ENCODE measurements at places on chromosomes 5 and 9.

DNA sequence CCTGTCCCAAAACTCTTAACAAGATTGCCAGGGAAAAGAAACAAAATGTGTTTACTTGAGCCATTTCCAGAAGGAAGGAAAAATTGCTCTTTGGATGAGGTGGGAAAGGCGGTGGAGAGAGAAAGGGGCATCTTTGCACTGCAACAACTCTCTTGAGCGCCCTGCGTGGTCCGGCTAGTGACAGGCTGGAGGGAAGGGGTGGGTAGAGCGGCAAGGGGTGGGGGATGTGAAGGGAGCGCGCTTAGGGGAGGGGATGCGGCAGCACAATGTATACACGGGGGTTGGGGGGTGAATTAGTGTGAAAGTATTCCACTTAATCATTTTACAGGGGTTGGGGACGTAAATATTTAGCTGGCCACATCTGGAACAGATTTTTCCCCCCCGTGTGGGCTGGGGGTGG is 1.3 kb downstream of the FGF10 start:
- ATAC-seq, result no peak

GRCh38 chr9:91489361-91489899 is 65.8 kb upstream of the NFIL3 start:
- ATAC-seq, result peak; percentile 56

GRCh38 chr9:89442981-89443814 is 54.7 kb downstream of the SEMA4D start:
- ATAC-seq, result no peak

- ATAC-seq, result no peak
Observed at GRCh38 chr9:132027752-132028663, 51.7 kb downstream of the MED27 start.

DNA sequence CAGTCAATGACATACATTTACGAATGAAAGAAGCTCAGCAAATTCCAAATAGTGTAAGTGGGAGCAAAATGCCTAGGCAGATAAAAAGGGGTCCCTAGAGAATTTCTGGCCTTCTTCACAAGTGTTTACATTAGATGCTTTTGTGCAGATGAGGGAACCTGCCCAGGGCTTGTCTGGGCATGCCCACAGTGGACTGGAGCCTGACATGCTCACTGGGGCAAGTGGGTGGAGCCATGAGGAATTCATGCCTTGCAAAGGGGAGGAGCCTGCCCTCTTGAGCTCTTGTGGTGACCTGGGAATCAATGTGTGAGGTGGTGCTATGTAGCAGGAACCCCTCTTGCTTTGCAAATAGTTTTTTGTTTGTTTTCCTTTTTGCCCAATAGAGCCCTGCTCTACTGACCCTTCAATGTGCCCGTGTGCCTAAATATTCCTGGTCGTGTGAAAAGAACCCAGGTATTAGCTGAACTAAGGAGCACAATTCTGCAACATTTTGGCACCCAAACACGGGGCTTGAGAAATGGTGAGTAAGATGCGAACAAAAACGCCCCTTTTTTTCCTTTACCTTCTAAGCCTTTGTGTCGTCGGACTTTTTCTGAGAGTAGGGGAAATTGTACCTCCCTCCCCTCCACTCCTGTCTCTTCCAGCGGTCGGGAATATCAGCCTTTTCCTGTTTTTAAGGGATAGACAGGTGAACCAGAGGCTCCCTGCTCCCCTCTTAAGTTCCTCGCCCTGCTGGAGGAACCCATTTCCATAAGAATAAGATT is 433.8 kb upstream of the CDH9 start:
- ATAC-seq, result peak; percentile 57

DNA sequence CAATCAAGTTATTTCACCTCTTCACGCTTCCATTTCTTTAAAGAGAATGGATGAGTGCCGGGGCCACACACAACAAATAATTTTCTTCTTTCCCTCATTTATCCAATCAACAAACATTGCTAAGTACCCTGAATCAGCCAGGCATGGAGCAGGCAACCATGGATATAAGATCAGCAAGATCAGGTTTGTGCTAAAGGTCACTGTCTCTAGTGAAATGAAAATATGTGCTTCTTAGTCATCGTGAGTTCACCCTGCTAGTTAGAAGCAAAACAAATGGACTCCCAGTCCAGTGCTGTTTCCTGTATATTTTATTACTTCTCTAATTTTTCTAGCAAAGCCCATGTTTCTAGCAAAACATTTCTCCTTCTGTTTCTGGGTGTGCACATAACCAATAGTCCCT is 629.2 kb downstream of the BNC2 start:
- no peak for ATAC-seq

DNA sequence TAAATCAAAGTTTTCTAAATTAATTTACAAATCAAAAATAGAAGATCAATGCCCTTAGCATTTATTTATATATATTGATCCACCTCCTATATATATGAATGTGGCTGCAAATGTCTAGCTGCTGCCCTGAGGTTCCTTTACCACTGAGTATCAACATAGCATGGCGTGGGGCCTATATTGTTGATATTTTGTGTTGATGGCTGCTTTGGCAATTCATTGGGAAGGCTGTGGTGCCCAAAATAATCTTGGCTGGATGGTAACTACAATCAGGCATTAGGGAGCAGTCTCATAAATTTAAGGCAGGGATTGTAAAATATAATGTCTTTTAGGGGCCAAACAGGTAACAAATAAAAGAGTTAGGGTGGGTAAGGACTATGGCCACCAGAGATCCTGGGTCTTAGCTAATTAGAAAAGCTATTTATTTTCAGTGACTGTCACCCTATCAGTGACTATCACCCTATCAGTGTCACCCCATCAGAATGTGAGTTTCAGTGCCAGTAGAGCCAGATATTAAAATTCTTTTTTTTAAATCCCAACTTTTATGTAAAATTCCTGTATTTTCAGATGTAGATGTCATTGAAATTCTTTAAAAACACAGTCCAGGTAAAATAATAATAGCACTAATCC is 190.7 kb upstream of the PCSK5 start:
- ATAC-seq, result no peak

DNA sequence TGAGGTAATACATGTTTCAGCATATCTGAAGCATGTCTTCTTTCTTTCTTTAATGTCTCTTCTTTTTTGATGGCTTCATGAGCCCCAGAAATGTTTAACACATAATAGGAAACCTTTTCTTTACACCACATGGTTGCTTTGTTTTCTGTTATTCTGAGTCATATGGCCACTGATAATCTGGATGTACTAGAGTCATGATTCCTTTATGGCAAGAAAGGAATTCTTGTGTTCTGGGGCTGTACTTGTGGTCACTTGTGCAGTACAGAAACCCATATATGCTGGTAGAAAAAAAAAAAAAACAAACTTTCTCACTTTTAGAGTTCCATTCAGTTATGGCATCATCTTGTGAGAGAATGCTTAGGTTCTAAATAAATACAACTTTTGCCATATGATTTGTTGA is 1669.3 kb upstream of the CDH9 start:
- ATAC-seq, result no peak

GRCh38 chr9:14441115-14441514 is 127.2 kb upstream of the NFIB start:
- no peak for ATAC-seq

GRCh38 chr9:19451240-19452087 is 42.7 kb downstream of the ACER2 start:
- no peak for ATAC-seq

DNA sequence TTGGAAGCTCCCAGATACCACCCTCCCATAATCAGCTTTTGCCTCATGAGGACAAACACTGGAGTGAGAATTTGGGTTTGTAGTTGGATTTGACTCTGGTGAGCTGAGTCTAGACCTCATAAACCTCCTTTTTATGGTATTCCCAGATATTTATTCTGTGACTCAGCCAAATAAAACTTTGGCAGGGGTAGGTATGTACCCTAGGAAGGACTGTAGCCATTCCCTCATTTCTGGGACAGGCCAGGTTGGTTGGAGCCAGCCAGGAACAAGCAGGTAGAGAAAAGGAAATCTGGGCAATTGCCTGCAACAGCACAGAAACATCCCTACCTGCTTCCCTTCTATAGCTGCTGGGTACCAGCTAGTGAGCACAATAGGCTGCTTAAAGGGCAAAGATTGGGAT is 19.4 kb downstream of the ENHO start:
- ATAC-seq, result no peak

All from activated T-helper 17 cell treated with anti-CD3 and anti-CD28 coated beads, Interleukin-2, amount 50 U/mL, for 72 hours (primary cell).